ENCODE measurements at places on chromosomes 4 and X.
A peak's percentile ranks its signal among the peaks of the same experiment; 100 is the strongest.

GRCh38 chr4:88391703-88392102 lies 13.1 kb downstream of the HERC6 start:
- no peak for DNase-seq

GRCh38 chr4:105765690-105766407 lies 57.3 kb downstream of the GSTCD start:
- DNase-seq: no peak

- DNase-seq: no peak
Observed at GRCh38 chrX:107700317-107700774, 72.0 kb downstream of the PRPS1 start.

GRCh38 chrX:76802708-76803107 lies 375.2 kb downstream of the MAGEE1 start:
- no peak for DNase-seq

- DNase-seq: no peak
Observed at GRCh38 chr4:74009307-74009706, 10.8 kb upstream of the CXCL5 start.

DNA sequence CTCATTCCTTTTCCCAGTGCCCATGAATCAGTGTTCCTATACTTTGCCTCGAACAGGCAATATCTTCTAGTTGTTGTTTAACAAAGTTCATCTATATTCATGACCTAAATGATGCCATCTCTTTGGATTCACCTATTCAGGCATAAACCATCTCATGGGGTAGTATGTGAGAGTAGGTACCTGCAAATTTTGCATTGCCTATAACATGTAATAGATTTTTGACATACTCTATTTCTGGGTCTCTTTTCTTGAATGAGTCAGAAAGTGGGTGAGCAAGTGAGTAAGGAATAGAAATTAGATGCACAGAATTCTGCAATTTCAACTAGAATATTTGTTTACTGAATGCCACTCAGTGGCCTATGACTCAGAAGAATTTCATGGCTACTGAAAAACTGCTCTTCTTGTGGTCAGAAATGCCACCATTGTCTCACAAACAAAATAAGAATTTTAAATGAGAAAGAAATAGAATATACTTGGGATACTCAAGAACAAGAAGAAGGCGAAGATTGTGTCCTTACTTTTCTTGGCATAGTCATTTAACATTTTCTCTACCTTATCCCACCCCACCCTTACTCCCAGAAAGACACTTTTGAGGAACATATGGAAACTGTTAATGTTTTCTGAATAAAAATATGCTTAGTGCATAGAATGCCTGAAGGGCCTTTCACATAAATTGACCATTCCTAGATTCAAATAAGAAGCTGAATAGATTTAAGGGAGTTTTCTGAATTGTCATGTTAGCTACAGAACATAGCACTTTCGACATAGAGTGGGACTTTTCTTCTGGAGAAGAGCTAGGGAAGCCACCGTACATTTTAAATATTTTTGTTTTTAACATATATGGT lies 86.8 kb downstream of the HHIP start:
- peak; percentile 52 for DNase-seq

DNA sequence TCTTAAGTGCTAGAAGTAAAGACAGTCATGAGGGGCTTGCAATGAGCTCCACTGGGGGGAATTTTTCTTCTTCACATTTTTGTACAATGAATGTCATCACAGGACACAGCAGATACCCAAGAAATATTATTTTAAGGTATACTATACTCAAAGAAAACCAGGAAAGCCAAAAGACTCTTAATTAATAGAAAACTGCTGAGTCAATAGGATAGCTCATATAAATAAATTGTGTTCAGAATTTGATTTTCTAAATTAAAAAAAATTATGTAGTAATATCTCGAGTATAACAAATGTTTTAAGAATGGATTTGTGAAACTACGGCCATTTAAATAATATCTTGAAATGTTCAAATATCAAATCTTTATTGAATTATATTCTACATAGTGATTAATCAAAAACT lies 25.7 kb upstream of the CXCL8 start:
- DNase-seq: no peak

DNA sequence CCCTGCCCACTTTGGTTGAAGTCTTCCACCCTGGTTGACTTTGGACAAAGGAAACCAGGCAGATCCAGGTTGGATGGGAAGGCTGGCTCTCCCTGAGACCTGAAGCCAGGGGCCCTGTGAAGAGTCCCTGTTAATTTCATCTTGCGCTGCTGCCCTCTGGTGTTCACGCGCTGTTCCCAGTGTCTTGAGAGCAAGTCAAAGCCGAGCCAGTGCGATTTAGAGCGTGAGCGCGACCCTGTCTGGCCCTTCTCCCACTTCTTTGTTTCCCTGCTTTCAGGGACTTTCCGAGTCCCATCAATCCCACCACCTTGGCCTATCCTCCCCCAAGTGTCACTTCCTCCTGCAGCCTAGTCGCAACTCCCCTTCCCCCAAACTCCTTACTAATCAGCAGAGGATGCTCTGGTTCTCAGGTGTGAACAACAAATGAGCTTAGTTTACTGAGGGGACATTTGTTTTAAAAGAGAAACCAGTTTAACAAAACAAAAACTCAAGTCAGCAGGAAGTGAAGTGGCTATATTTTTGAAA lies 25.8 kb upstream of the CHRNA9 start:
- DNase-seq: peak; percentile 60

GRCh38 chr4:169058312-169058711 lies 48.3 kb upstream of the CBR4 start:
- no peak for DNase-seq

- DNase-seq: no peak
Observed at GRCh38 chr4:24831637-24832036, 36.3 kb downstream of the SOD3 start.

DNA sequence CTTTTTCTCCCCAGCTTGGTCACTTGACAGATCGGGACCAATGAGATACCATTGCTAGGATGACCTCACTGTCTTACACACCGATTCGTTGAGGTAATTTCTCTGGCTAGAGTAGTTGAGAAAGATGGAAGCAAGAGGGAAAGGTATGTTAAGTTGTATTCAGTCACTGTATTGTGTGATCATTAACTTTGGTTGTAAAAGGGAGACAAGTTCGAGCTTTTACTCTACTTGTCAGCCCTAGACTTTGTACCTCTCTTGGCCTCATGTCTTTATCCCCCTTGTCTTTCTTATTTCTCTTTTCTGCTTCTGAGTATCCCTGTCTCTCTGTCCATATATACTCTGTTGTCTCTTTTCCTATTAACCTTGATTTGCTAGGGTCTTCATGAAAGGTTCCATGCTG lies 15.5 kb downstream of the FMR1 start:
- no peak for DNase-seq

DNA sequence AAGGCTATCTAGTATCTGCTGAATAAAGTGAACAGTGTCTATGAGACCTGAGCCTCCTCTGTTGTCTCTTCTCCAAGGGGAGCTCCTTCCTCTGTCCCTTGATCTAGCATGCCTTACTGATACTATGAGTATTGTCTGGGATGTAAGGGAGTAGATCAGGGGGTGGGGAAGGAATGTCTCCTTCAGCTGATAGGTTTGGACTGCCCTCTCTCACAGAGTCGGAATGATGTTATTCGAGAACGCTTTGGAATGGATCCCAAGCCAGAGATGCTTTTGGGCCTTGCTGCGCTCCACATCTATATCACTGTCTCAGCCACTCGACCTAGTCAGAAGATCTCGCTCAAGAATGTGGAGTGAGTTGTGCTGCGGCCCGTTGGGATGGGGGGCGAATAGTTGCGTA lies 68.3 kb upstream of the PRPS1 start:
- no peak for DNase-seq

DNA sequence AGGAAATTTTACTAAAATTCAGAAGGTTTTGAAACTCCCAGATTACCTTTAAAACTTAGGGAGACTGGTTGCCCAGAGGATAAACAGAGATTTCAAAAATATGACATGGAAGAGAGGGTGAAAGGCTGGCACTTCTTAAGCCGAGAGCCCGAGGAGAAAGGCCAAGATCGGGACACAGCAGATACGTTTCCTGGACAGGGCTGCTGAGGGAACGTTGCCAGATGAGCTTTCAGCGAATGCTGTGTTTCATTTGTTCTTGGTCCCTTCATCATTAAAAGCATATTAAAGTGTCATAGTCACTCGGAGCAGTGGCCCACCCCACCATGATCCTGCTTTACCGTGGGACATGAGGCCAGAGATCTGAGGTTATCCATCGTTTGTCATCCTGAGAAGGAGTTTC lies 37.9 kb upstream of the STOX2 start:
- no peak for DNase-seq

DNA sequence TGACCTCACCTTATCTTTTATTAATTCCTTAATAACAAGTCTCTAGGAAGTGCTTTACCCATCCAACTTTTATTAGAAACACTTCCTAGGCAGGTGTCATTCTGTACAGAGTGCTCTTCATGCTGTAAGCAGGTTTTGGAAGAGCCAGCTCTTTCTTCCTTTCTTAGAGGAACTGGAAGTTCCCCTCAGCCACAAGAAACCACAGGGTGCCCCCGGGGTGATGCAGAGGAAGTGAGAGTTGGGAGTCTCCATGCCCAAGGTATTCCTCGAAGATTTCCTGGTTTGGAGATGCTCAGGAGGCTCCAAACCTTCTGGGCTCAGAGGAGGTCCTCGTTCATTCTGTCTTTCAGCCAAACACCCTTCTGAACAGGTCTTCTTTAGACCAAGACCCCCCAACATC lies 83.8 kb downstream of the EGF start:
- DNase-seq: no peak

DNA sequence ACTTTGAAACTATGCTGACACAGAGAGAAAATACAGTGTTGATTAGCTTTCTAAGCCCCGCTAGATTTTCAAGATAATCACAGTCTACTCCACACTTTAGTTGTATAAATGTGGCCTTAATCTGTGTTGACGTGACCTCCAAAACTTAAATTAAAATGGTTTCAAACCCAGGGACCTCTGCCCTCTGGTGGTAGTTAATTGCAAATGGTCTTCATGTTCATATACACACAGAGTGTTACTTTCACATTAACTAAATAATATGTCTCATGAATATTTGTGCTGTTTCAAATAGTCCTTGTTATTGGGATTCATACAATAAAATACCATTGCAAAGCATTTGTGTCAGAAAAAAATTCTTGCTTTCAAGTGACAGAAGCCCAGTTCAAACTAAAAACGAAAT lies 64.3 kb downstream of the TASL start:
- no peak for DNase-seq

GRCh38 chr4:183658362-183659028 lies 490 bp downstream of the RWDD4 start:
- DNase-seq: no peak

DNA sequence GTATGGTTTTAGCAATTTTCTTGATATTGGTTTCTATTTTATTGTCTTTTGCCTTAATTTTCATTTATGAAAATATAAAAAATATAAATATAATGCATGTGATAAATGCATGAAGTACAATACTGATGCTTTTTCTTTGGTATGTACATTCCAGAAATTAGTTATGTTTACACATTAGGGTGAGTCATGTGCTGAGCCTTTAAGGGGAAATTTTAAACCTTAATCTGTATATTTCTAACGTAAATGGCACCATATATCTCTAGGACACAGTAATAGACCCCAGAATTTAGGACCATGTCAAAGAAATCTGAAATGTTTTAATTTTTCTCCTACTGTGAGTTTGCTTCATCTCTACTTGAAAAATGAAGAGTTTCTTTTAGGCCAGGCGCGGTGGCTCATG lies 117.8 kb upstream of the SPRY1 start:
- DNase-seq: no peak

- DNase-seq: no peak
Observed at GRCh38 chrX:39759526-39760224, 338.1 kb downstream of the BCOR start.

GRCh38 chr4:38582445-38582844 lies 81.6 kb upstream of the KLF3 start:
- DNase-seq: no peak

- no peak for DNase-seq
Observed at GRCh38 chr4:148634476-148634875, 192.3 kb upstream of the NR3C2 start.

DNA sequence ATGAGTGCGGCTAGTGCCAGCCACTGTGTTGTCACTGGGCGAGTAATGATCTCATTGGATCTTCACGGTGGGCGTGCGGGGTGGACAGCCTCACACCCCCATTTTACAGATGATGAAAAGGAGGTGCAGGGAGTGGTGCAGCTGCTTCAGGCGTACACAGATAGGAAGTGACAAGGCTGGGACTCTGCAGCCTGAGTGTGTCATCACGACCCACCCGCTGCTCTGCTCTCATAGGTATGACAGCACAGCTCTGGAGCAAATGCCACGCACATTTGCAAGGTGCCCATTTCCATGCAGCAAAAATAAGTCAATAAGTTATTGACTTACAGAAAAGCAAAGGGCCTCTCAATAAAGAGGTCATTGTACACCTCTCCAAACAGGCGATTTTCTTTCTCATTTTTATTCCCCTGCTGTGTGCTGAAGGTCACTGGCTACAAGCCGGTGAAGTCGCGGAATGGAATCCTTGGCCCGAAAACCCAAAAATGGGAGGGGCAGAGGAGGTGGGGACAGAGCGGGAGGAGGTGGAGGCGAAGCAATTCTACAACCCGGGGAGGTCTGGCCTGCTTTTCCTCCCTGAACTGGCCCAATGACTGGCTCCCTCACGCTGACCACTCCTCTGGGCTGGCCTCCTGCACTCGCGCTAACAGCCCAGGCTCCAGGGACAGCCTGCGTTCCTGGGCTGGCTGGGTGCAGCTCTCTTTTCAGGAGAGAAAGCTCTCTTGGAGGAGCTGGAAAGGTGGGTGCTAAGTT lies at the start of gene SOD3:
TSS of gene SOD3 (plus strand) at position 658 of the 750 bp plus-strand sequence. CDS start 3,949 bp downstream, outside the sequence.
- no peak for DNase-seq

- no peak for DNase-seq
Observed at GRCh38 chrX:40055495-40055894, 42.3 kb downstream of the BCOR start.

- DNase-seq: no peak
Observed at GRCh38 chr4:110780538-110780937, 157.7 kb upstream of the PITX2 start.

- no peak for DNase-seq
Observed at GRCh38 chrX:42615161-42615563, 162.8 kb downstream of the PPP1R2C start.

DNA sequence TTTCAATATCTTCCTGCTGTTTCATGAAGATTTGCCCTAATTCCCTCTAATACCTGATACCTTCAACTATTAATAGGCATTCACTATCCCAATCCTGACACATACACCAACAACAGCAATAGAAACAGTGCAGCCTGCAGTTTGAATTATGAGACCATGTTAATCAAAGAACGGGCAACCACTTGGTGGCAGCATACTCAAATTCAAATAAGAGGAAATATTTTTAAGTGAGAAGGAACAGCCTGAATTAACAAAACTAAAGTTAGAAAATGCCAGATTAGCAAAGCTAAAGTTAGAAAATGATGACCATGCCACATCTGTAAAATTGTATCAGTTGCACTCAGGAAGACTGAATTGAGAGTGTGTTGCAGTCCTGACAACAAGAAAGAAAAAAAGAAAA lies 204.9 kb downstream of the SMARCA1 start:
- DNase-seq: peak; percentile 20

DNA sequence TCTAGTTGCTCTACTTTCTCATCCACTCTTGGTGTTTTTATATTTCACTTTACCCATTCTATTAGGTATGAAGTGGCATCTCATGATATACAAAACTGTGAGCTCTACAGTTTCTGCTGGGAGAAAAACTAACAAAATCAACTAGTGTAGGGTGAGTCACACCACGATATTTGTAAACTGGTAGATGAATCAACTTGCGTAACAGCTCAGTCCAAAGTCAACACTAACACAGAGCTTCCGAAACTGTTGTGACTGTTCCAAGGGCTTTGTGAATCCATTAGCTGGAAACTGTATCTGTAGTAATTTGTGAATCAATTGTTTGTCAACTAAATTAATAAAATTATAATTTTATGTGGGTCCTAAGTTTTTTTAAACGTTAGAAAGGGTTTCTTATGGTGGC lies 119.8 kb upstream of the TSPAN5 start:
- DNase-seq: no peak

Data from foreskin melanocyte (primary cell).